ENCODE measurements at places on chromosomes 12 and 14.

DNA sequence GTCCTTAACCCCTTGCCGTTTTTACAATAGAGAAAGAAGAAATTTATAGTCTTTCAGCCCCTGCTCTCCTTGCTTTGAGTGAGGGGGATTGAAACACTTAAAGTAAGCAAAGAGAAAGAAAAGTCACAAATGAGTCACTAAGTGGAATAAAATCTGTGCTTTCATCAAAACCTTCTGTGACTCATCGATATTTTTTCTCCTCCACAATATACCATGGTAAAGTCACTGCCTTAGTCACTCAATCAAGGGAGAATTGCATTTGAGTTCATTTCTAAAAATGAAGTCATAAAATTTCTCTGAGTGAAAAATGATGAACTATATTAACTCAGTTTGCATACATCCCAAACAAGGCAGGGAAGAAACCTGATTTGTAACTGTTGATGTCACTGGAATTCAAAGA is 470.3 kb downstream of the FOXG1 start:
- no peak for DNase-seq

GRCh38 chr12:52658196-52658595 is 6.2 kb upstream of the KRT2 start:
- DNase-seq = no peak

DNA sequence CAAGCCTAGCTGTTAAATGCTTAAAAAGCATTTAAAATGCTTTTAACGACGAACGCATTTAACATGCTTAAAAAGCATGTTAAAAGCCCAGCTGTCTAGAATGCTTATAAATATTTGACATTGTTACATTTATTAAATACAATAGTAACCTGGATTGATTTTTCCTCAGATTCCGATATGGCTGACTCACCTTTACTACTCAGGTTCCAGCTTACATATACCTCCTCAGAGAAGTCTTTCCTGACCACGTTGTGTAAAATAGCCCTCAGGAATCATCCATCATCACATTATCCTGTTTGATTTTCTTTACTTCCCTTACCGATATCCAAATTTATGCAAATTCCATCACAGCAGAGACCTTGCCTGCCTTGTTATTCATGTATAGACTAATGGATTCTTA is 51.4 kb downstream of the SLC41A2 start:
- no peak for DNase-seq

DNA sequence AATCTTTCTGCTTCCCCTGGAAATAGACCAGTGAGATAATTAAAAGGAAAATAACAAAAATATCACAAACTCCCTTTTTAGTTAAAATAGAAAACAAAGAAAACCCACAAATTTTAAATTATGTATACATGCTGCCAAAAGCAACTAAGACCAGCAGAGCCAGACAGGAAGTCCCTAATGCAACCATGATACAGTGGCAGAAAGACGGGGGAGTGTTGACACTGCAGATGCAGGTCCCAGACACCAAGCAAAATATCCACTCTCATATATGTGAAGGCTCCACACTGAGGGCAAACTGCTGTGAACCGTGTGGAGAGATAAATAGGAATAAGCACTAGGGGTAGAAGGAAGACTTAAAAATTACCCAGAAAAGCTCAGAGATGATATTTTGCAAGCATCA is 401.0 kb downstream of the BTG1 start:
- no peak for DNase-seq

GRCh38 chr14:83714151-83714550 is 1815.8 kb upstream of the FLRT2 start:
- DNase-seq = no peak

DNA sequence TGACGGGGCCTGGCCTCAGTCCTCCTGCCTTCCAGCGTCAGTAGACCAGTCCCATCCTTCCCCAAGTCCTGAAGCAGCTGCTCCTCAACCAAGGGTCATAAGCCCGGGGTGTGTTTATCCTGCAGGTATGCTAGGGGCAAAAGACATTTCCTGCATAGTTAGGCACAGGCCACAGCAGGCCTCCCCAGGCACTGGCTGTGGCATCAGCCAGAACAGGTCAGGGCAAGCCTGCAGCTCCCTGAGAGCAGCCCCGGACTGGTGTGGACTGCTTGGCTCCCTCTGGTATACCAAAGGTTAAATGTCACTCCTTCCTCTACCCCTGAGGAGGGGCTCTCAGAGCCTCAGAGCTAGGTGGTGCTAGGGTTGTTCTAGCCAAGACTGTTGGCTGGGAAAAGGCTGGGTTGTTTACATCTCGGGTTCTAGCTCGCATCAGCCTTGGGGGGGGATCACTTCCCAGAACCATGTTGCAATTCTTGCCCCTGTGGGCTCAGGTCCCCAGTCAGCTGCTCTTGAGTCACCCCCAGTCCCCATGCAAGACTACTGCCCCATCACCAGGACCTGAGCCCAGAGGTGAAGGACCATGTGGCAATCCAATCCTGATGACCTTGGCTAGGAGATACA is 2.9 kb downstream of the MMP14 start:
- no peak for DNase-seq

DNA sequence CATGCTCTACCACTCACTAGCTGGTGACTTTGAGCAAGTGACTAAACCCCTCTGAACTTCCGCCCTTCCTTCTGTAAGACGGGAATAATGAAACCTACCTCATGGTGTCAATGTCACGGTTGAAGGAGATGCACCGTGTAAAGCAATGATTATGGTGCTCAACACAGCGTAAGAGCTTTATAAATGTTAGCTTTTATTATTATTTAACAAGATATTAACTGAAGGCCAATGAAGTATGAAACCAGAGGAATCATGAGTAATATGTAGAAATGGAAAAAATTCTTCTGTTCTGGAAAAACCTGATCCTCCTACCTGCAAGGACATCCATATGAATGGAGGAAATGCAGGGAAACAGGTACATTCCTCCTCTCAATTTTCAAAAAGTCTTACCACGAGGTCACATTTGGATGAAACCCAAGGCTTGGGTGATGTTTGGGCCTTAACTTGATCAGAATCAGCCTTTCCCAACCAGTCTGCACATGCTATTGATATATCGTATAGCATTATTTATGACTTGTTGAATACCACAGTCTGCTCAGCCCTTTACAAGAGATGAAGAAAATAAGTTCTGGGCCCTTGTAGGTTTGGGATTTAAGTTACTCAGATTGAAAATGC is 166.8 kb upstream of the TBX3 start:
- no peak for DNase-seq

DNA sequence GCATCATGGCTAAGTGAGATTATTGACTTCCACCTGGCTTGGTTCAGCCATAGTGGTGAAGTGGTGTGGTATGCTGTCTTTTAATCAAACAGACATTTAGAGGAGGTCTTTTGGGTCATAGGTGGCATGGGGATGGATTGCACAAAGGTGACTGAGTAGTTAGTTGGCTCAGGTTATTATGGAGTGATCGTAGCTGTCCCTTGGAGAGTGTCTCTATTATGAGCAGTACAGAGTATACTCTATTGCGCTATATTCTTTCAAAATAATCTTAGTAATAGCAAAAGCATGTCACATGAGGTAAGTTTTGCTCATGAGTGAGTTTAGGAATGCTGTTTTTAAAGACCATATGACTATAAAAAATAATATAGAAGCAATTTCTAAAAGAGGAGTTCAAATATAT is 60.4 kb downstream of the RASSF8 start:
- DNase-seq = no peak

GRCh38 chr12:132925597-132926414 is 30.3 kb downstream of the ZNF605 start:
- DNase-seq = no peak

GRCh38 chr12:64456119-64456518 is 4.2 kb downstream of the TBK1 start:
- no peak for DNase-seq

DNA sequence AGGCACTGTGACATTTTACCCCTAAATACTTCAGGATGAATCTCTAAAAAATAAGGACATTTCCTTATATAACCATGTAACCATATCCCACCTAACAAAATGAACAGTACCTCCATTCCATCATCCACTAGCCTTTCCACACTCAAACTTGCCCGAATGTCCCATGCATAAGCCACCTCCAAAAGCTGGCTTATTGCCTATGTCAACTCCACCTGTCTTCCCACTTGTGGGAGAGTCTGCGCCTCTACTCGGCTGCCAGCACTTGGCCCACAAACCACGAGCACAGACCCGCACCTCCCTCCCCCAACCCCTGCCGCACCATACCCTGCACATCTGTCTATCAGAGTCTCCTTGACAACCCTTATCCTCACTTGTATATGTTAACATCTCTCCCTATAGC is 165.8 kb downstream of the CALM1 start:
- DNase-seq = no peak

DNA sequence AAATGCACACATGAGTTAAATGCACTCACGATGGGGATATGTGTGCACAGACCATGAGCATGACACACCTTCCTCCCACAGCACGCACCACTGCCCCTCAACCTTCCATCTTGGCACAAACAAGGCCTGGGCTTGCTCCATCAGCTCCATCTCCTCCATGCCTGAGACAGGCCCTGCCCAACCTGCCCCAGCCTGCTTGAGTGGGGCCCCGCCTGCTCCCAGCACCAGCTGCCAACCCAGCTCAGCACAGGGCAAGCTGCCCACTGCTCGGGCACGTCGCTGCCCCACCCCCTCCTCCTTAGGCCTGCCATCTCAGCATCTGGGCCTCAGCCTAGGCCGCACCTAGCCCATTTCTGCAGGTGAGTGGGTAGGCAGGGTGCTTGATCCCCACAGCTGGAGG is 27.6 kb upstream of the KRT78 start:
- no peak for DNase-seq

DNA sequence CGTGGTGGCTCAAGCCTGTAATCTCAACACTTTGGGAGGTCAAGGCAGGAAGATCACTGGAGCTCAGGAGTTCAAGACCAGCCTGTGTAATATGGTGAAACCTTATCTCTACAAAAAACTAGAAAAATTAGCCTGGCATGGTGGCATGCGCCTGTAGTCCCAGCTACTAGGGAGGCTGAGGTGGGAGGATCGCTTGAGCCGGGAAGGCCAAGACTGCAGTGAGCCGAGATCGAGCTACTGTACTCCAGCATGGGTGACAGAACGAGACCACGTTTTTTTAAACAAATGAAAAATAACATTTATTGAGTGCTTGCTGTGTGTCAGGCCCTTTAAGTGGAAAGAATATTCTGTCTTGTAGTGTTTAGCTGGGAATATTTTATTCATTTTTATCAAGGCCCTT is 26.6 kb upstream of the CLMN start:
- DNase-seq = no peak

GRCh38 chr12:50222275-50222783 is 55.2 kb upstream of the CERS5 start:
- DNase-seq = no peak

GRCh38 chr12:21330682-21331253 is 3.9 kb downstream of the SLCO1A2 start:
- no peak for DNase-seq

GRCh38 chr12:107490010-107490409 is 195.6 kb upstream of the PWP1 start:
- no peak for DNase-seq

DNA sequence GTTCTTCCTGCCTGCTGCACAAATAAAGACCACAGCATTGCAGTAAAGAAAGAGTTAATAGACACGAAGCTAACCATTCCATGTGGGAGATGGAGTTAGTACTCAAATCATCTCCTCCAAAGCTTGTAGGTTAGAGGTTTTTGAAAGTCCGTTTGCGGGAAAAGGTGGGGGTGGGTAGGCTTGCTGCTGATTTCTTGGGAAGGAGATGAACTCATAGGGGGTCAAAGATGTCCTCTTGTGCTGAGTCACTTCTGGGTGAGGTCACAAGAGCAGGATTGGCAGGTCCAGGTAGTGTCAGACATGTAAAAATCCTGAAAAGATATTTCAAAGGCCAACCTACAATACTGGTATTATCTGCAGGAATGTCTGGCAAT is 66.4 kb downstream of the PTHLH start:
- DNase-seq = no peak

DNA sequence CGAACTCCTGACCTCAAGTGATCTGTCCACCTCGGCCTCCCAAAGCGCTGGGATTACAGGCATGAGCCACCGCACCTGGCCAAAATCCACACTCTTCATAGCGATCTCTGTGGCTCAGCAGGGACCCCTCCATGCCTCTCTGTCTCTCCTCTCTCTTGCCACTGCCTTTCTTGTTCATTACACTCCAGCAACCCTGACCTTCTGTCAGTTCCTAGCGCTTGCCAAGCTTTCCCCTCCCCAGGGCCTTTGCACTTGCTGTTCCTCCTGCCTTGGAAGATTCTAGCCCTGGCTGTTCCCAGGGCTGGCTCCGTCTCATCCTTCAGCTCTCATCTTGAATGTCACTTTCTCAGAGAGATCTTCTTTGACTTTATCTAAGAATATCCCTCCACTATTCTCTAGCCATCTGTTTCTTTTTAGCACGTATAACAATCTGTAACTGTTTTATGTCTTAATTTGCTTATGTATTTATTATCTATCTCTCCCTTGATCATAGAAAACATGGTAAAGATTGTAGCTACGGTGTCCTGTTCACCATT is 38.9 kb upstream of the MAP1LC3B2 start:
- no peak for DNase-seq

DNA sequence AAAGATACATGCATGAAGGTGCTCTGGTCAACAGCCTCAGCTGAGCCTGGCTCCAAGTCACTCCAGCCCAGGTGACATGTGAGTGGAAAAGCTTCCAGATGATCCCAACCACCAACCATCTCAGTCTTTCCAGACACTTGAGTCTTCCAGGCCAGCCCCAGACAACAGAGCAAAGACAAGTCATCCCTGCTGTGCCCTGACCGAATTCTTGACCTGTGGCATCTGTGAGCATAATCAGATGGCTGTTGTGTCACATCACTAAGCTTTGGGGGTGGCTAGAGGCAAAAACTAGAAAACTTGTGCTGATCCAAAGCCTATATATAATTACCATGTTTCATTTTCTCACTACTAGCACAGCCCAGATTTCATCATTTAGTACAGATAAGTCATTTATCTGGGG is 50.8 kb upstream of the ISM2 start:
- no peak for DNase-seq

GRCh38 chr12:32895688-32896431 is 717 bp downstream of the PKP2 start:
- no peak for DNase-seq

DNA sequence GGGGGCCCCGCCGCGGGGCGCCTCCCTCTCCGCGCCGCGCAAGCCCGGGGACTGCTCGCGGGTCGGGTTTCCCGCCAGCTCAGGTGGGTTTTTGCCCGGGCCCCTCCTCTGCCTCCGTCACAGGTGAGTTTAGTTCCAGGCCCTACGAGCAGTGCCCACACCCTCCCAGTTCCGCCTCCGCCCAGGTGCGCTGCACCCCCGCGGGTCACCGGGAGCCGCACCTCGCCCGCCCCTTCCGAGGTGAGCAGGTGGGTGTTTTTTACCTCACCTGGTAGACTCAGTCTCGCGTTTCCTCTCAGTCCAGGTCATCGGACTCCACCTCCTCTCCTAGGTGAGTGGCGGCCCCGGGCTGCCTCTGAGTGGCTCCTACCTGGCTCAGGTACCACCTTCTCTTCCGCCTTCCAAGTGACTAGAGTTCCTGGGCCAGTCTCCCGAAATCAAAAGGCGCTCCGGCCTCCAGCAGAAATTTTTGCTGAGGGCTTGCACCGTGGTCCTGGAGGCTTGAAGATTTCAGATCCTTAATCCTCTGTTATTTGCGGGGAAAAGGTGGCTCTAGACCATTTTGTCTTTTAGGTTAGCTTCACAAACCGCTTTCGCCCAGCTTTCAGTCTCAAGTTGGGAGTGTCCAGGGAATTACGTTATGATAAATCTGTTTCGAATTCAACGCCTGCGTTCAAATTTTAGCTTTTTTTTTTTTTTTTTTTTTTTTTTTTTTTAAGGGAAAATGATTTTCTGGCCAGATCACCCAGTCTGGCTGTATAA is at the start of gene TMEM30B:
TSS of gene TMEM30B (minus strand) at position 153 of the 762 bp plus-strand sequence. CDS start 191 bp downstream, outside the sequence.
- DNase-seq = no peak
